ENCODE measurements at places on chromosomes 1 and 21.

DNA sequence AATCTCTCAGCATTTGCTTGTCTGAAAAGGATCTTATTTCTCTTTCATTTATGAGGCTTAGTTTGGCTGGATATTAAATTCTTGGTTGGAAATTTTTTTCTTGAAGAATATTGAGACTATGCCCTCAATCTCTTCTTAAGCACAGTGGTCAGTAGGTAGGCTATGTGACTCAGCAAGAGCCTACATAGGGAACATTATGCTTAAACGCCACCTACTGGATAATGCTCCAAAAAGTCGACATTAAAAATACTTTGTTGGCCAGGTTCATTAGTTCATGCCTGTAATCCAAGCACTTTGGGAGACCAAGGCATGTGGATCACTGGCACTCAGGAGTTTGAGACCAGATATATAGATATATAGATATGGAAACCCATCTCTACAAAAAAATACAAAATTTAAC, 678.0 kb upstream of the USP24 start:
- DNase-seq, result peak; percentile 66

DNA sequence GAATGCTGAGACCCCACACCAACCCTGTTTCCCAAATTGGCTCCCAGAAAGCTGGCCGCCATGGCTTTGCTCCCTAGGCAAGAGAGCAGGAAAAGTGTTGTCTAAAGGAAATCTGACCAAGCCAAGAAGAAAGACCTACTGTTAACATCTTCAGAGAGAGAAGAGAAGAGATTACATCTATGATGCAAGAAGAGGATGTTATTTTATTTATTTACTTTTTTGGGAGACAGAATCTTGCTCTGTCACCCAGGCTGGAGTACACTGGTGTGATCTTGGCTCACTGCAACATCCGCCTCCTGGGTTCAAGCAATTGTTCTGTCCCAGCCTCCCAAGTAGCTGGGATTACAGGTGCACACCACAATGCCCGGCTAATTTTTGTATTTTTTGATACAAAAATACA, 21.7 kb downstream of the HMGN2 start:
- no peak for DNase-seq

DNA sequence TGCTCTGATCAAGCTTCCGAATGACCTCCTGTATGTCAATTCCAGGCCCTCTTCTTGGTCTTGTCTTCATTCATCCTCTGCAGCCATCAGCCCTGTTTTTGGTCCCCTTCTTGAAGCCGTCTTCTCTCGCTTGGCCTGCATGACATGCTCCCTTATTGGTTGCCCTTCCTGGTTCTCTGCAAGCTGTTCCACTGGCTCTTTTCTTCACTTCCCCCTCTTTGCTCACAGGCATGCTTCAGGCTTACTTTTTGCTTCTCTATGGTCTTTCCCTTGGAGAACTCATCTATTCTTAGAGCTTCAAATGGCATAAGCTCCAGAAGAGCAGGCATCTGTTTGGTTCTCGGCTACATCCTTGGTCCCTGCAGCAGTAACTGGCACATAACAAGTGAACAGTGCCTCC, 38.8 kb downstream of the PDPN start:
- no peak for DNase-seq

- DNase-seq, result no peak
These were observed 35.6 kb upstream of the C21orf91 start for GRCh38 chr21:17854745-17855144.

- DNase-seq, result peak; percentile 33
These were observed 97.4 kb downstream of the KCNH1 start for GRCh38 chr1:211036381-211037060.

DNA sequence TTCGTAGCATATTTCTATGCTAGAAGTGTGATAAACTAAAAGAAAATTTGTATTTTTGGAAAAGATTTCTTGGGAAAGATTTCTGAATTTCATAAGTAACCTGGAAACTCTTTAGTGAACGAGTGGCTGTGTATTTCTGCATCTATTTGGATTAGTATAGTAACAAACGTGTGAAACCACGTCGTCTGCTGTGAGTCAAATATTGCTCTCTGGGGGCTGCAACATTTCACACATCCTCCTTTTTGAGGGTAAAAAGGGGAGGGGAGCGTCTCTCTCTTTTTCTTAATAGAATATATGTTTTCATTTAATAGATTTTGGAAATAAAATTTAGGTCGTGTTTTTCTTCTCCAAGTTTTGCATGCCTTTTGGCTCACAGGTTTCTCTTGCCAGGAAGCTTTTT, 44.8 kb downstream of the LHX9 start:
- DNase-seq, result no peak
